ENCODE measurements at places on chromosomes 2 and 18.

- DNase-seq: no peak
Observed at GRCh38 chr2:67083951-67084350, 313.2 kb upstream of the ETAA1 start.

DNA sequence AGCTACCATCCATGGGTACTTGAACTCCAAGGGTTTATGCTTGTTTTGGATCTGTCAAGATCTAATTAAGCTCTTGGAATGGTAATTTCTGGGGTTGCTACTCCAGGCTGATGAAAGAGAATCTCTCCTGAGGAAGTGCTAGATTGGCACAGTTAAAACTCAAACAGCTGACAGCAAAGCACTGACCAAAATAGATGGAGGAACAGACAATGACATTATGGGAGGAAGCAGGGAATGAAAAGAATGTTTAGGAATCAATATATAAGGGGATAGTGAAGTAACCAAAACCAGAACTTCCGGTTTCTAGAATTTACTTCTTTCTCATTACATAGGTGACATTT is 6.3 kb downstream of the THUMPD2 start:
- no peak for DNase-seq

- DNase-seq: no peak
Observed at GRCh38 chr2:75041226-75041625, 82.8 kb downstream of the POLE4 start.

GRCh38 chr2:190467575-190468083 is 59.5 kb downstream of the MFSD6 start:
- DNase-seq: no peak

DNA sequence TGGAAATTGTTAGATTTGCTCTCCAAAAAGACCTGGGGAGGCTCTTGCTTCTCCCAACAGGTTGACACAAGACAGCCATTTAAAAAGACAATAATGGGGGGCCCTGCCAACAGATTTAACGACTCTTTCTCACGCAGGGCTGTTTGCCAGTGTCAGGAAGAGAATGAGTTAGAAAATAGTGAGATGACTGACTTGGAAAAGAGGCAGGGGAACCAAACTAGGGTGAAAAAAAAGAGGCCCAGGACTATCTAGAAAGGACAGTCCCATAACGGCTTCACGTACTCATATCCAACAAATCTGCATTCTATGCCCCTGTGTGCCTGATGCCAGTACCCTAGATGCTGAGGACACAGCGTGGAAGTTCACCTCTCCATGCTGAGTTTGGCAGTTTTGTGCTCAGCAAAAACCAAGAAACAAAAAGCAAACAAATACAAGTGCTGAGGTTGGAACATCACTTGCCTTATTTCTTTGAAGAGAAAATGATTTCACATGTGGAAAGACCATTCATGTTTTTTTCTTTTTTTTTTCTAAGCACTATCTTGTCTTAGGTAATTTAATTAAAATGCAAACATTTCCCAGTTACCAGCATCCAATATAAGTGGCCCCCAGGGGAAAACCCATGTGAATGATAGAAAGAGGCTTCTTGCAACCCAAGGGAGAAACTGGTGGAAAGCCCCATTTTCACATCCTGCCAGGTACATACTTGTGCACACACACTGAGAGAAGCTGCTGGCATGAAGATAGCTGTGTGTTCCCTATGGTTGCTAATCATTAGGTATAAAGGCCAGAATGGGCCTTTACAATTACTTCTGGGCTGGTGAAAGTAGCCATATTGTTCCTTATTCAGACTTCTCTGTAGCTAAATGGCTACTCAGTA is 10.6 kb upstream of the WIPF1 start:
- DNase-seq: no peak

DNA sequence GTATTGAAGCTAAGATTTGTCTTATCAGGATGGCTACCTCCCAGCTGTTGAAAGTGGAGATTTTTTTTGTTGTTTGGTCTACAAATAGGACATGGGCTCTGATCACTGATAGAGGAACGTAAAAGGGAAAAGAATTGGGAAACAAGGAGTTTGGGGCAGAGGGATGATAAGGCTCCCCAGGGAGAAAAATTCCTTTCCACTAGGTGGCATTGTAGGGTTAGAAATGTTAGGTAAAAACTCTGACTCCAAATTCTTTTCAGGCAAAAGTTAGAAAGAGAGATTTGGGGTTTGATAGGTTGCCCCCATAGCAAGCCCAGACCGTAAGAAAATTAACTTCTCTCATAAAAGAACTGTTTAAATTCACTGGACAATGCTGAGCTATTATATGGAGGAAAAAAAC is 19.8 kb downstream of the CMPK2 start:
- DNase-seq: no peak

DNA sequence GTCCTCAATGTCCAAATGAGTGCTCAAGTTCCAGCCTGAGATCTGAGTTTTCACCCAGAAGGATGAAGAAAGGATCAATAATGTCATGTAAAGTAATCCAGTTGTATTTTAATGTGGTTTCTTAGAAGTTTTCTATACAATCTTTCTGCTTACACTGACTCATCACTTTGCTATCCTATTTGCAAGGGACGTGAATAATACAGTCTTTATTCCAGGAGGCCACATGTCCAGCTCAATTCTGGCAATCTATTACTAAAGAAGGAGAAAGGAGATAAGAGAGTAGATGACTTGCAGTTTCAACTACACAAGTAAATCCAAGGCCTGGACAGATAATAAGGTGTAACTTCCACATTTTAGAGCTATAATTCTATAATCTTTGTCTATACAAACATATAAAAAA is 601.1 kb upstream of the SETBP1 start:
- peak; percentile 14 for DNase-seq

DNA sequence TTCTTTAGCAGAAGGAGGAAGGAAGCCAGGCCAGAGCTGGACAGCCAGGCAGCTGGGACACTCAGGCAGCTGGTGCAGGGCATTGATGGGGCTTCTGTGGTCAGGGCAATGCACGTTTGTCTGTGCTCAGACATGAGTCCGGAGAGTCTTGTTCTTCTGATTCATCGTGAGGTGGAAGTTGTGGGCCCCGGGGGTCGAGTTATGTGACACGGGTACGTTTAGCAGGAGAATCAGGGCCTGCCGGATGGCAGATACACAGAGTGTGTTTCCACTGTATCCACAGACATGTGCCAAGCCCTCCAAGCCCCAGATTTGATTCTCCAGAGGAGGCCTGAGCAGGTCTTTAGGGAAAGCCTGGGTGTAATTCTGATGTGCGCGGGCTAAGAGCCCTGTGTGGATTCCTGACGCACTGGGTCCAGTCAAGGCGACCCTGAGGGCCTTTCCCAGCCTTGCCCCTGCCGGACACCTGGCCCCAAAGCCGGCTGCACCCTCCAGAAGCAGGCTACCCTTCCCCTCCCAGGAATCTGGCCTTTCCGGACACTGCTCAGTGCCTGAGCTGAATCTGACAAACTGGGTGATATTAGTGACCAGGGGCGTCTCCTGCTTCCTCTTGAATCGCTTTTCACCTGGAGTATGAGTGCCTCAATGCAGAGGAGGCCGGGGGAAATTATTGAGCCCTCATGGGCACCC is 10.1 kb downstream of the ARHGEF4 start:
- DNase-seq: no peak

- no peak for DNase-seq
Observed at GRCh38 chr2:191927319-191927867, 80.5 kb upstream of the CAVIN2 start.

DNA sequence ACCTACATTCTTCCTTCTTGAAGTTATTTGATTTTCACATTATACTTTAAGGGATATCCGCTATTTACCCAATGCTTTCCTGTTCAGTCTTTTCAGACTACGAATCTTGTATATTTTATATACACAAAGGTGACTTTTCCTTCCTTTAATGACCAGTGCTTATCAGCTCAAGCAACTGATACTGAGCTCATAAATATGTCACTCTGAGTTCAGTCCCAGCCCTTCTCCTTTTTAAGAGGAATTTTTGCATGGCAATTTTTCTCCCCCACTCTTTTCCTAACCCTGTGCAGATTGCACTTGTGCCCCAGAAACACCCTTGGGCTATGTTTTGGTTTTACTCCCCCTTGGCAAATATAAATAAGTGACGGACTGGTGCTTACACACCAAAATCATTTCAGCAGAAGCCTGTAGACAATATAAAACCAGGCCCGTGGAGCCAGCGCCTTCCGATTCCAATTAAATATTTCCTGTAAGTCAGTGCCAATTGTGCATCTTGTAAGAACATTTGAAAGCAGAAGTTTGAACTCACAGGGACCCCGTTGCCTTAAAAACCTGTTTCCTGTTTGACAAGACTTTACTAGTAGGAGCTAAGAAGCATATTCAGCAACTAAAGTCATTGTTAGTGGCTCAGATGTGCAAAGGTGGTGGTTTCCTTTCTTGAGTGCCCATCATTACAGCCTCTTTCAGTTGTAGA is 66.3 kb upstream of the GATA6 start:
- no peak for DNase-seq

GRCh38 chr2:170712653-170713542 is 2.2 kb upstream of the SP5 start:
- DNase-seq: no peak

DNA sequence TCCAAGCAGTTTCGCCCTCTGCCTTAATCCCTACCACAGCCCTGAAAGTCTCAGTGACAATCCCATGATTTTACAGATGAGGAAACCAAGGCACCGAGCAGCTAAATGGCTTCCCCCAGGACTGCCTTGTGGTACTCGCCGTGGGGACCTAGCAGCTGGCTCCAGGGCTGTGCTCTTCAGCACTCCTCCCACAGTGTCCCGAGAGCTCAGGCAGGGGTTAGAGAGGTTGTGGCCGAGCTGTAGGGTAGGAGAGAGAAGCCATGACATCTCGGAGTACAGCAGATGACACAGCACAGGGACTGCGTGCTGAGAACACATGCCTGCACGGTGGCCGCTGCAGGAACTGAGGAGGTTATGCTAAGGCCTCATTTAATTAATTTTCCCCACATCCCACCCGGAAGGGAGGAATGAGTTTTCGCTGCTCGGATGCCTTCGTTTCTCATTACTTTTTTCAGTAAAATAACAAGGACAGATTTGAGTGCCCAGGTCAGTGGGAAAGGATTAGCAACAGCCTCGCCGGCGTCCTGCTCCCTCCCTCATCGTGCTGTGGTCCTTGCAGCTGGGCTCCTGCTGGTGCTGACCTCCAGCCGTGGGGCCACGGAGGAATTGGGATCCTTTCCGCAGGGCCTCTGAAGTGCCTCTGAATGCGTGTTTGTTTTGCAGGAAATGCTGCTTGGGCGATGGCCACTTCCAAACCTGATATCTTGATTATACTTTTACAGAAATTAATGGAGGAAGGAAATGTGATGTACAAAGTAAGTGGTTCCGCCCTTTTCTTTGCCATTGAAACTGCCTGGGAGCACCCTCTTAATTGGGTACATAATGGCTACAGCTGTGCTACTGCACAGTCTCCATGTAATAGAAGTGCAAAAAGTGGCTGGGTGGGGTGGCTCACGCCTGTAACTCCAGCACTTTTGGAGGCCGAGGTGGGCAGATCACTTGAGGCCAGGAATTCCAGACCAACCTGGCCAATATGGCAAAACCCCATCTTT is 61.2 kb downstream of the WDSUB1 start:
- DNase-seq: no peak
